ENCODE measurements at places on chromosomes 6 and 20. TPM values are rescaled to one million over a fixed set of nuclear protein-coding genes. Genes with fewer than 3 reads are reported as not detected.

The PGBD1 gene
- 8.9 TPM for total RNA-seq

The JAG1 gene
- 74.1 TPM for total RNA-seq

The HLA-DQA2 gene
- not detected for total RNA-seq

The RPN2 gene
- 142 TPM for total RNA-seq

The PI16 gene
- total RNA-seq, result not detected

The ROS1 gene
- total RNA-seq, result not detected

The GNRH2 gene
- total RNA-seq, result 2.1 TPM

DNA sequence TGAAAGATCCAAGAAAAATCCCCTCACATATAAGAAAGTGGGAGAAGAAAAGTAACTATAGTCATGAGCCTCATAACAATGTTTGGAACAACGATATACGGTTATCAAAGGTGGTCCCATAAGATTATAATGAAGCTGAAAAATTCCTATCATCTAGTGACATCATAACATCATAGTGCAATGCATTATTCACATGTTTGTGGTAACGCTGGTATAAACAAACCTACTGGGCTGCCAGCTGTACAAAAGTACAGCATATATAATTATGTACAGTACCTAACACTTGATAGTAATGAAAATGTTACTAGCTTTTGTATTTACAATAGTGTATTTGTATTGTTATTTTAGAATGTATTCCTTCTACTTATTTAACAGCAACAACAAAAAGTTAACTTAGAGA lies 240.7 kb downstream of the RNGTT start:
- DNase-seq, result no peak

GRCh38 chr20:535958-536357 lies 7.6 kb downstream of the CSNK2A1 start:
- no peak for DNase-seq

GRCh38 chr6:113888956-113889630 lies 31.9 kb downstream of the MARCKS start:
- no peak for DNase-seq

DNA sequence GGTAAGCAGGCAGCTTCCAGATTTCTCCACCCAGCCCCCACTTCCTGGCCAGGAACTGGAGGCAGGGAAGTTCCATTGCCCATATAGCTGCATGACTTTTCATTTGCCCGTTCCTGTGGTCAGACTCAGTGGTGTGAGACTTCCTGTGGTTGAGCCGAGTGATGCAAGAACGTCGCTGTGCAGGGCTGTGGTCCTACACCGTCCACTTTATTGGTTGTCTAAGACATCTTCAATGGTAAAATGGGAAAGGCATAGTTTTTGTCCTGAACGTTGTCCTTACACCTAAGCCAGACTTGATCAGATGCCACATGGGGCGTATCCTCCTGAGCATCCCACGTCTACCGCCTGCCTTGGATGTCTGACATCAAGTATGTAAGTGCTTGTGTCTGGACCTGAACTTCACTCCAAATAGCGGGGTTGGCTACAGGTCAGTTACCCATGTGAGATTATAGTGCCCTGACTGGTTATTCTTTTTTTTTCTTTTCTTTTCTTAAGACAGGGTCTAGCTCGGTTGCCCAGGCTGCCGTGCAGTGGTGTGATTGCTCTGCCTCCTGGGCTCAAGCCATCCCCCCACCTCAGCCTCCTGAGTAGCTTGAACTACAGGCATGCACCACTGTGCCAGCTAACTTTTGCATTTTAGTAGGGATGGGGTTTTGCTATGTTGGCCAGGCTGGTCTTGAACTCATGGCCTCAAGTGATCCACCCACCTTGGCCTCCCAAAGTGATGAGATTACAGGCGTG lies 25.9 kb upstream of the GTSF1L start:
- no peak for DNase-seq

DNA sequence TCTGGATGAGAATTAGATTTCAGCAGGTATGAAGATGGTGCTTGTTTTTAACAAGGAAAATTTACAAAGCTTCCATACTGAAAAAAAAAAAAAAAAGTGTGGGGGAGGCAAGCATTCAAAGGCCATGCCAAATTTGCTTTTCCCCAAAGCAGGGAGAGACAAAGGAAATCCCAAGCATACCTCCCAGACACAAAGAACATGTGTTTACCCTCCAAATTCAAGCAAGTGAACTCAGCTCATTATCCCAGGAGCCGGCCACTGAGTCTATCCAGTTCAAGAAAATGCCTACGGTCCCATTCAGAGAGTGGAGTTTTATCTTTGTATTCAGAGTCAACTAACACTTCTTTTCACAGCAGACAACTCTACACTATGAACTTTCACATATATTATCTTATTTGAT lies 102.7 kb upstream of the ID4 start:
- no peak for DNase-seq

DNA sequence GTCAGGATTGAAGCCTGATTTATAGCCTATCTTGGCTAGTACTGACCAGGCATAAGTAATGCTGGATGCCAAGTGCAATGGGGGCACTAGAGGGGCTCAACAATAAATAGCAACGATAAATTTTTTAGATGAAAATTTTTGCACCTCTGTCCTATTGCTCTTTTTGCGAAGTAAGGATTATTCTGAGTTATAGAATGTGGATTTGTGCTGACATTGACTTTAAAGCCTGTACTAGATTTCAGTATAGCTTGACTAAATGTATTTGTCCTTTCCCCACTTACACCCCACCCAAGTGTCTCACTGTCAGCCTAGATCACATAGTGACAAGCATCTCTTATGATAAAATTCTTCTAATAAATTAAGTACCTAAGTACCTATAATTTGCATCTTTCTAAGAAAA lies 757.0 kb downstream of the GRIK2 start:
- no peak for DNase-seq

- no peak for DNase-seq
Measured at GRCh38 chr20:16493486-16493885, 79.8 kb downstream of the KIF16B start.

- no peak for DNase-seq
Measured at GRCh38 chr20:13786143-13786828, 1.5 kb downstream of the NDUFAF5 start.

DNA sequence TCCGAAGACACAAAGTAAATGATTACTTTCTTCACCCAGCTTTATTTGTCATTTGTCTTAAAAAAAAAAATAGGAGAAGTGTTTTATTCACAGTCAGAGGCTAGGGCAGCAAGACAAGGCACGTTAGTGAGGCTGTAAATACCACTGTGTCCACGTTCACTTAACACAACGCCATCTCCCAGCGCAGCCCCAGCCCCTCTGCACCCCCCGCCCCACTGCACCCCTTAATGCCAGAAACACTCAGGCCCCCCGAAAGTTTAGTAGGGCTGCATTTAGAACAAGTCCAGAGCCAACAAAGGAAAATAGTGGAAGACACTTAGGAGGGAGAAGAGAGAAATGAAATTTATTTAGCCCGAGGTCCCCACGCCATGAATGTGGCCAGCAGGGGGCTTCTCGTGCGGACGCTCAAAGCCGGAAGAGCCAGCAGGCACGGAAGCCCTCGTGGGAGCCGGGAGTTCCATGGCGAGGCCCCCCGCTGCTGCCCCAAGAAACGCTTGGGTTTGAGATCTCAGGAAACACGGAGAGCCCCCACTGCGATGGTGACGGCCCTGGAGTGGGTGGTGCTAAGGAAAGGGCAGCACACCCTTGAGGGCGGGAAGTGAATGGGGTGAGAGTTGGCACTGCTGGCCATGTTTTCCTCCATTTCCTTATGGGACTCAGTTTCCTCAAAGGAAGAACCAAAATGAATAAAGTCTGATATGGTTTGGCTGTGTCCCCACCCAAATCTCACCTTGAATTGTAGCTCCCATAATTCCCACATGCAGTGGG lies 50.2 kb downstream of the IYD start:
- DNase-seq, result peak; percentile 42

- DNase-seq, result no peak
Measured at GRCh38 chr6:92181347-92181746, 1238.0 kb downstream of the EPHA7 start.

GRCh38 chr20:20251836-20252235 lies 116.1 kb upstream of the INSM1 start:
- no peak for DNase-seq

GRCh38 chr6:169170583-169170955 lies 83.1 kb downstream of the THBS2 start:
- DNase-seq, result no peak

DNA sequence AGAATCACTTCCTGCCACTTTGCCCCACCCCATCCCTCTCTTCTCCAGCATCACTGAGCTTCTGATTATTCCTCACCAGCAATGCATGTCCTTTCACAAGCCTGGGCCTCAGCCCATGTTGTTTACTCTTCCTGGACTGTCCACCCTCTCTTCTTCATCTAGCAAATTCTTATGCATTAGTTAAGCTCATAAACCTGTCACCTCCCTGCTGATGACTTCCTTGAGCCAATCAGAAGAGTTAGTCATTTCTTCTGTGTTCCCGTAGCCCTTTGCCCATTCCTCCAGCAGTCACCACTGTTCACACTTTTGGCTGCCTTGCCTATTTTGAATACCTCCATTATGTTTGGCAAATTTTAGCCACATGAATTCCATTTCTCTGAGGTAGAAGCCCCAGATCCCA lies 4.1 kb upstream of the CRYBG1 start:
- no peak for DNase-seq

GRCh38 chr6:20791944-20792343 lies 257.7 kb downstream of the CDKAL1 start:
- DNase-seq, result no peak

GRCh38 chr6:143055891-143056290 lies 4.8 kb upstream of the AIG1 start:
- no peak for DNase-seq

DNA sequence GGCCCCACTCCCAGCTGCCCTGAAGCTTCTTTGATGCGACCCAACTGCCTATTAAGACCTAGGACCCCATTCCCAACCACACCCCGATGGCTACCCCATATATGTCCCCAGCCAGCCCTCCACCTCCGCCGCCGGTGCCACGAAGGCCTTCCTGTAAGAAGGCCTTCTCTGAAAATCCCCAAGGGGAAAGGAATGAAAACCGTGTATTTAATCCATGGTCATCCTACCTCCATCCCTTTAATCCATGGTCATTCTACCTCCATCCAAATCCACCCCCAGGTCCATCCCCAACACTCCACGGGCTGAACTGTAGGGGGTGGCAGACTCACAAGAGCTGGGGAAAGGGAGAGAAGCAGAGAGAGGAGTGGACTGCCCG lies 545 bp upstream of the VSX1 start:
- no peak for DNase-seq

- DNase-seq, result no peak
Measured at GRCh38 chr6:90508753-90509152, 78.1 kb downstream of the MAP3K7 start.

- no peak for DNase-seq
Measured at GRCh38 chr6:11263291-11263775, 30.9 kb upstream of the NEDD9 start.

DNA sequence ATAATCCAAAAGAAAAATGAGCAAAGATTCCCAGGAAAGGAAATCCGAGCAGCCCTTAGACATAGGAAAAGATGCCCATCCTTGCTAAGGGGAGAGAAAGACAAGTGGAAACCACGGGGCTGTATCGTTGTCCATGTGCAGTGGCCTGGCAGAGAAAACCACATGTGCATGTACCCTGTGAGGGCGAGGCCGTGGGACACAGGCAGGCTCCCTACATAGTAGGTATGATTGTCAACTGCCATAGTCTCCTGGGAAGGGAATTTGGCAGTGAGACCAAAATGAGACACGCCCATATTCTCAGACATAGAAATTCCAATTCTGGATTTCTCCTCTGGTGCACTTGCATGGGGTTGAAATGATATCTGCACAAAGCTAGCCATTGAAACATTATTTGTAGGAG lies 169.7 kb upstream of the SALL4 start:
- no peak for DNase-seq
